ENCODE measurements at places on chromosomes 2 and 18.

GRCh38 chr2:43219383-43220228 lies 6.8 kb downstream of the ZFP36L2 start:
- DNase-seq = peak; percentile 93

DNA sequence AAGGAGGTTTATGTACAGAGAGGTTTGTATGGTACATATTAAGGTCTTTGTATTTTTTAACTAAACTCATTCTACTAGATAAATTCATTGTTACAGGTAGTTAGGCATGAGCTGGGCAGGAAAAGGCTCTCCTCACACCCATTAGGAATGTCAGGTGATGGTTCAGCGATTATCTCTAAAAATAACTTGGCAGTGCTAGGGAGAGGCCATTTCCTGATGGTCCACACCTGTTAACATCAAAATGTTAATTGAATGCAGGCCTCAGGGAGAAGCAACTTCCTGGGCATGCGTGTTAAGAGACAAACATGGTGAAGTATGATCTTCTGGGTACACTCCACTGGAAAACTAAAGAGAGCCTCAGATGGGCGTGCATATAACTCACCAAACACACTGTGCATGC lies 73.6 kb downstream of the ARL6IP6 start:
- no peak for DNase-seq

DNA sequence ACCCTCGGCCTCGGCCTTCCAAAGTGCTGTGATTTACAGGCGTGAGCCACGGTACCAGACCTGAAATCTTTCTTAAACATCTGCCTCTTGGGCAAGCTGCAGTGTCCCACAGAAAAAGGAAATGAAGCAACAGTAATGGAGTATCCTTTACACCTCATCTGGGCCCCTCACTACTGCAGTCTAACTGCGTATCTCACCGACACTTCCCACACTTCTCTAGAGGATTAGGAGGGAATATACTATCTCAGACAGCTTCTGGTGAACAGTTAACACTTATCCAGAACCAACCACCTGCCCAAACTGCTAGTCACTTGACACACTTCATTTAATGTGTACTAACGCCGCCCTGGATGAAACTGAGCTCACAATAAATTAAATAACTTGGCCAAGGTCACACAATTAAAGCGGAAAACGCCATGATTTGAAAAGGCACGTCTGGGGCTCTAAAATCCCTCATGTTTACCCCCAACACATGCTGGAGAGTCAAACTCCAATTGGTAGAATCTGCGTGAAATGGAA lies 993 bp downstream of the COX7A2L start:
- DNase-seq = no peak

- no peak for DNase-seq
Observed at GRCh38 chr2:2827761-2828221, 496.7 kb upstream of the MYT1L start.

DNA sequence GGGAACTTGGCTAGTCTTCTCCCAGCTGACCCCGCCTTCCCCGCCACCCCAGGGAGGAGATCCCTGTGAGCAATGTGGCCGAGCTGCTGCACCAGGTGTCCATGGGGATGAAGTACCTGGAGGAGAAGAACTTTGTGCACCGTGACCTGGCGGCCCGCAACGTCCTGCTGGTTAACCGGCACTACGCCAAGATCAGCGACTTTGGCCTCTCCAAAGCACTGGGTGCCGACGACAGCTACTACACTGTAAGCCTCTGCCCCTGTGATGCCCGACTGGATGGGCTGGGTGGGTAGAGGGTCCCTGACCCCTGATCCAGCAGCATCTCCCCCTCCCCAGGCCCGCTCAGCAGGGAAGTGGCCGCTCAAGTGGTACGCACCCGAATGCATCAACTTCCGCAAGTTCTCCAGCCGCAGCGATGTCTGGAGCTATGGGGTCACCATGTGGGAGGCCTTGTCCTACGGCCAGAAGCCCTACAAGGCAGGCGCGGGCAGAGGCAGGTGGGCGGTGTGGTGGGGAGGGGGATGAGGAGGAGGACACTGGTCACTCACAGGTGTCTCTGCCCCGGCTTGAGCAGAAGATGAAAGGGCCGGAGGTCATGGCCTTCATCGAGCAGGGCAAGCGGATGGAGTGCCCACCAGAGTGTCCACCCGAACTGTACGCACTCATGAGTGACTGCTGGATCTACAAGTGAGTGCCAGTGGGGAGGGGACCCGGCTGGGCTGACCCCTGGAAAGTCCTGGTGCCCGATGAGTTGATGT lies 24.2 kb downstream of the ZAP70 start:
- DNase-seq = no peak

- DNase-seq = no peak
Observed at GRCh38 chr2:24328010-24328409, 32.3 kb downstream of the ITSN2 start.

- DNase-seq = peak; percentile 53
Observed at GRCh38 chr2:67259556-67260342, 137.4 kb upstream of the ETAA1 start.

DNA sequence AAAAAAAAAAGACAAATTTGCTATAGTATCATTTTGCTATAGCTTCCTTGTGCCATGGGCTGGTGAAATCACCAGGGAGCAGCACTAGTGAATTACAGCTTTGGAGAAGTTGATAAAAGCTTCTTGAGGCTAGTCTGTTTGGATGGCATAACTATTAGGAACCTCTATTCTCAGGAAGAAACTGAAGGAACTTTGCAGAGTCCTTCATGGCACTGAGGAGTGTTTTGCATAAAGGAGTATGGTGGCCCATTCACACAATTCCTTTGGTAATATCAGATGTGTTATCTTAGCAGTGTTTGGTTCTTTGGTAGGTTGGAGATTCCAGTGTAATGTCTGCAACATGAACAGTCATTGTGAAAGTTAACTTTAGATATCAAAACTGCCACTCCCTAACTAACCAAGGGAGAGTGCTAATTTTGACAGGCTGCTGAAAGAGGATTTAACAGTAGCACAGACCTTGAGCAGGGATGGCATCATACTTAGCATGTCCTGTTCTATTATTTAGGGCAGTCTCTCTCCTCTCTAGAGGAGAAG lies 76.6 kb upstream of the ZFP36L2 start:
- DNase-seq = no peak

GRCh38 chr2:238163481-238164198 lies 4.9 kb downstream of the ERFE start:
- DNase-seq = no peak

DNA sequence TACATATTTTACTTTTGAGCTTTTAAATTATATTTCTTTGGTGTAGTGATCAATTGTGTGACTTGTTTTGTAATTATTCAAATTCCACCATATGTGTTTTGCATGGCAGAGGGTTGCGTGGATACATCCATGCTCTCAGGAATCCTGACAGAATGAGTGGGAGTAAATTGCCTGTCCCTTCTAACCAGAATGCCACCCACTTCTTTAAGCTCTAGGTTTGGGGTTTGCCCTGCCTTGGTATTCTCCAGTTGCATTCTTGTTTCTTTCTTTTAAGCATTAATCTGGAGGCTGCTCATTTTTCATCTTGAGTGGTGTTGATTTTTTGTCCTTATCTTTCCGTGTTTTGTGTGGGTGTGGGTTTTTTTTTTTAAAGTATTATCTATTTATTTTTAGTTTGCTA lies 360.0 kb downstream of the PTPRM start:
- no peak for DNase-seq

DNA sequence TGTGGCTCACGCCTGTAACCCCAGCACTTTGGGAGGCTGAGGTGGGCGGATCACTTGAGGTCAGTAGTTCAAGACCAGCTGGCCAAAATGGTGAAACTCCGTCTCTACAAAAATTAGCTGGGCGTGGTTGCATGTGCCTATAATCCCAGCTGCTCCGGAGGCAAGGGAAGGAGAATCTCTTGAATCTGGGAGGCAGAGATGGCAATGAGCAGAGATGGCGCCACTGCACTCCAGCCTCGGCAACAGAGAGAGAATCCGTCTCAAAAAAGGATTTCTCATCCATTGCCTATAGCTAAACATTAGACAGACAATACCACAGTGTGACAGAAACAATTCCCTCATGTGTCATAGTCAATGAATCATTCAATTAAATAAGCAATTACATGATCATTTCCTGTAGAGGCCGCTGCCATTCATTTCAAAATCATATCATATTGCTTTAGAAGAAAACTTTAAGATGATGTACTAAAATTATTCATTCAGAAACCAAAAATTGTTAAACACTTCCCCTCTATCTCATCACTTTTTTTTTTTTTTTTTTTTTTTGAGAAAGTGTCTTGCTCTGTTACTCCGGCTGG lies 69.5 kb upstream of the TGIF1 start:
- peak; percentile 73 for DNase-seq

- no peak for DNase-seq
Observed at GRCh38 chr18:77069482-77069881, 63.1 kb downstream of the MBP start.

GRCh38 chr18:6396276-6396675 lies 18.4 kb downstream of the L3MBTL4 start:
- DNase-seq = no peak

DNA sequence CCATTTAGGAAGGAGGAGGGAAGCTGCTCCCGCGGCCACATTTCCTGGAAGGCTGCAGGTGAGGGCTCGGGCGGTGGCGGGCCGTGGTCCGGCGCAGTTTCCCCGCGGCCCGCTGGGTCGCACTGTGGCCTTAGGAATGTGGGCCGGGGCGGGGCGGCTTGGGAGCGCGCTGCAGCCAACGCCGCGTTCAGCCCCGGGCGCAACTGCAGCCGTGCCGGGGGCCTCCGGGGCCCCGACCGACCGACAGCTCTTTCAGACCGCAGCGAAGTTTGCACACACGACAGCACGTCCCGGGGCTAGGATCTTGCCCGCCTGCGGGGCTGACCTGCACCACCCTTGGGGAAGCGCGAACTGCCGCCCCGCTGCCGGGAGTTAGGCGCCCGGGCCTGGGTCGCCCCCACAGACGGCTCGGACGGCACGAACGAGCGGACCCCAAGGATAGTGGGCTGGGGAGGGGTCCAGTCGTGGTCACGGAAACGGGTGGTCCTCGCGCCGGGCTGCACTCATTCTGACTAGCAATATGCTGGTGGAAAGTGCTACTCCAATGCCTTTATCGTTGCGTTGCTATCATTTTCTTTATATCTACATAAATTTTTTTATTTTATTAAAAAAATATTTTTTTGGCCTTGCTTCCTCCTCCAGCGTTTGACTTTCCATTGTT lies 69.9 kb upstream of the DLX2 start:
- DNase-seq = peak; percentile 86

DNA sequence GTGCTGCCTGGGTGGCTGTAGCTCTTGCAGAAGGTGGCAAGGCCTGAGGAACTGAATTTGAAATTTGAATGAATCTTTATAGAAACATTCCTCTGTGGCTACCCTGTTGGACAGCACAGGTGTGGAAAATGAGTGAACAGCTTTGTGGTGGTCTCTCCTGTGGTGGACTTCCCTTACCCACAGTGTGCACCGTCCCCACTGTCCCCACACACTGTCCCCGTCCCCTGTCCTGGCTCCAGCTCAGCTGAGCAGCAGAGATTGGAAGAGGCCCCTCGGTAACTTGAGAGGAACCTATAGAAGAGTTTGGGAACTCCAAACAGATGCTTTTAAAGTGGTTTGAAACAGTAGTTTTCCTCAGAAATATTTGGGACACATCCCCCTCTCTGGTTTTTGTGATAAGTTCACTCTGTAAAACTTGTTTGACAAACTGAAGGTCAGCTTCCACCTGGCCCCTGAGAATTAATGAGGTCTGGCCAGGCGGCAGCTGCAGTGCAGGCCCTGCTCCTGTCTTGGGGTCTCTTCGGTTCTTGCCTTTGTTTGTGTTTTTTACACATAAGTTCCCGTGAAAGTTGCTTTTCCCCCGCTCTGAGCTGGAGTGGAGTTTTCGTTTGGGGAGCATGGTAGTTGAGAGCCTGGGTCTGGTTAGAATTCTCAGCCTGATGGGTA lies 63.2 kb downstream of the ASAP2 start:
- no peak for DNase-seq

- no peak for DNase-seq
Observed at GRCh38 chr2:135052997-135053474, 944 bp downstream of the RAB3GAP1 start.

- no peak for DNase-seq
Observed at GRCh38 chr2:144824306-144825080, 304.6 kb upstream of the ZEB2 start.

DNA sequence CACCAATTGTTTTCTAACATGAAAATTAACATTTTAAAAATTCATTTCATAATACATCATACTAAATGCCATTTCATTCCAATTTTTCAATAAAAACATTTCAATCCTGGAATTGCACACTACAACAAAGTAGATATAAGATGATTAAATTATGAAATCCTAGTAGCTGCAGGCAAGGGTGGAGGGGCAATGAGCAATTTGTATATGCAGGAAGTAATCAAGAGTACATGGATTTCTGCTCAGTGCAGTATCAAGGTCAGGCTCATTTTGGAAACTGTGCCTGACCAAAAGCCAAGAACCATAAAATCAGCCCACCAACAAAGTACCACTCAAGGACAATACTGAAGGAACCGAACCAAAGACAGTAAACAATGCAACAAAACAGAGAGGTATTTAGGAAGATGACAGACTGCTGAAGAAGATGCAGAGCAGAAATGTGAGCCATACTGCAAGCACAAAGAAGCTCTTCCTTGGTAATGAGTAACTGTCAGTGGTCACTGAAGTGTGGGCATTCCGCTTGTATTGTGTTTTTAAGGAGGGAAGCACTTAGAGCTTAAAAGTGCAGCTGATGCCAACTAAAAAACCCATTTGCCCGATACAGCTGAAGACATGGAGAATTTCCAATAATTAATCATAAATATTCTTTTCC lies 34.5 kb upstream of the DSEL start:
- no peak for DNase-seq

DNA sequence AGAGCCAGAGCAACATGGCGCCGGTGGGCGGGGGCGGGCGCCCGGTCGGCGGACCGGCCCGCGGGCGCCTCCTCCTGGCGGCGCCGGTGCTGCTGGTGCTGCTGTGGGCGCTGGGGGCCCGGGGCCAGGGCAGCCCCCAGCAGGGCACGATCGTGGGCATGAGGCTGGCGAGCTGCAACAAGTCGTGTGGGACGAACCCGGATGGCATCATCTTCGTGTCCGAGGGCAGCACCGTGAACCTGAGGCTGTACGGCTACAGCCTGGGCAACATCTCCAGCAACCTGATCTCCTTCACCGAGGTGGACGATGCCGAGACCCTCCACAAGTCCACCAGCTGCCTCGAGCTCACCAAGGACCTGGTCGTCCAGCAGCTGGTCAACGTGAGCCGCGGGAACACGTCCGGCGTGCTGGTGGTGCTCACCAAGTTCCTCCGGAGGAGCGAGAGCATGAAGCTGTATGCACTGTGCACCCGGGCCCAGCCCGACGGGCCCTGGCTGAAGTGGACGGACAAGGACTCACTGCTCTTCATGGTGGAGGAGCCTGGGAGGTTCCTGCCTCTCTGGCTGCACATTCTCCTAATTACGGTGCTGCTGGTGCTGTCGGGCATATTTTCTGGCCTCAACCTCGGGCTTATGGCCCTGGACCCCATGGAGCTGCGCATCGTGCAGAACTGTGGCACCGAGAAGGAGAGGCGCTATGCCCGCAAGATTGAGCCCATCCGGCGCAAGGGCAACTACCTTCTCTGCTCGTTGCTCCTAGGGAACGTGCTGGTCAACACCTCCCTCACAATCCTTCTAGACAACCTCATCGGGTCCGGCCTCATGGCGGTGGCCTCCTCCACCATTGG lies 507 bp downstream of the CNNM4 start:
- no peak for DNase-seq

- DNase-seq = no peak
Observed at GRCh38 chr18:1421502-1421901, 516.8 kb downstream of the ADCYAP1 start.

All from urothelium cell line (cell line).